Naive thymus-derived CD8-positive, alpha-beta T cell (primary cell): ENCODE measurements at places on chromosomes 2 and 18.

DNA sequence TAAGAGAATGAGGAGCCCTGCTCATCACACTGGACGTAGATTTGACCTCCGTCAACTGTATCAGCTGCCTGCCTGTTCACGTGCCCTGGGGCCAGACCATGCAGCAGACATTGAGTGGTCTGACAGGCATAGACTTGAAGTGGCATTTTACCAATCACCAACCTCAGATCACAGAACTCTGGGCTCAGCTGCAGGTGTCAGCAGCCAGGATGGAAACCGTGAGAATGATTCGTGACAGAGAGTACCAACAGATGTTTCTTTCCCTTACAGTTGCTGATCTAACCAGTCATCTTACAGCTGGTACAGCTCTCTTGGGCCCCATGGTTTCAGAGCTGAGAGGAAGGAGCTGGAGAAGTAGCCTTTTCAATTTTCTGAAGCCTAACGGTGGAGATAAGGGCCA is 148.9 kb downstream of the EN1 start:
- DNase-seq: no peak

DNA sequence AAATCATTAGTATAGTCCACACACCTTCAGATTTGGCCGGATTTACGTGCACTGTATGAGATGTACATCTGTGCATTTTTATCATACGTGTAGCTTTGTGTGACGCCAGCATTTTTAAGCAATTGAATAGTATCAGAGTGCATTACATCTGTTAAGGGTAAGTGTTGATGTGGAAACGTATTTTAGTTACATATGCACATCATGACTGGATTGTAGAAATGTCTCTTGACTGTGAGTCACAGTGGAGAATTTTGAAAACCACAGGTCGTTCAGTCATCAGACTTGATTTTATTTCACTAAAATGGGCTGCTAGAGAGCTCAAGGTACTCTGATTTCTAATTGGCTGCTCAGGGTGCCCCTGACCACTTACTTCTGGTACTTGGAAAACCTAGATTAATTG is 5.4 kb upstream of the GPBAR1 start:
- DNase-seq: no peak

DNA sequence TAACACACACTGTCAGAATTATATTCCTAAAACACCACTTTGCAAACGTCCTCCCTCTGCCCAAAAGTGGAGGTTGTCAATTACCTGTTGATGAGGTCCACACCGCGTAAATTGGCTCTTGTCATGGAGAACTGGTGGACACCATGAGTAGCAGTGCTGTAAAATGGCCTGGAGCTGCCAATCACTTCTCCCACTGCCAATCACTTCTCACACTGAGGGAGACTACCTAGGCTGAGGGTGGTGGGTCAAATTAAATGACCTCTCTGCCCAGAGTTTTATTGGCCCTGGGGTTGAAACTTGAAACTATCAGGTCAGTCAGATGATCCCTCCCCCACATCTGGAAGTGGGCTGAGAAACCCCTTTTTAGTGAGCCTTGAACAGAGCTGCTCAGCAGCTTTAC is 89.6 kb downstream of the SOWAHC start:
- DNase-seq: no peak

GRCh38 chr2:56450047-56450446 is 266.3 kb downstream of the CCDC85A start:
- DNase-seq: no peak

DNA sequence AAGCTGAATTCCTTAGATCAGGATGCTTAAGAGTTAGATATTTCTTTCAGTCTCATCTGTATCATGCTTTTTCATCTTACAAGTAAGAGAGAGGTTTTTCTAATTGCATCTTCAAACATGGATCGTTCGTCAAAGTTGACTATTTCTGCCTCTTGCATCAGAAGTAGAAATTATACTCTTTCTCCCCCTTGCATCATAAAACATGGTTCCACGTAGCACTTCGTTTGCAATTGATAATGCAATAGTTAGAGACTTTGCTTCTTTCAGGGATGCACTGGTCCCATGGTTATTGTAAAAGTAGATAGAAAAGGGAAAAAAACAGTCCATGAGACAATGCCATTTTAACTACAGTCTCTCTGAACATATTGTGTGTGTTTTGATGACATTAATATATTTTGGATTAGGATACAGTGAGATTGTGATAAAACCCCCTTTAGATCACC is 75.1 kb upstream of the PARD3B start:
- no peak for DNase-seq

DNA sequence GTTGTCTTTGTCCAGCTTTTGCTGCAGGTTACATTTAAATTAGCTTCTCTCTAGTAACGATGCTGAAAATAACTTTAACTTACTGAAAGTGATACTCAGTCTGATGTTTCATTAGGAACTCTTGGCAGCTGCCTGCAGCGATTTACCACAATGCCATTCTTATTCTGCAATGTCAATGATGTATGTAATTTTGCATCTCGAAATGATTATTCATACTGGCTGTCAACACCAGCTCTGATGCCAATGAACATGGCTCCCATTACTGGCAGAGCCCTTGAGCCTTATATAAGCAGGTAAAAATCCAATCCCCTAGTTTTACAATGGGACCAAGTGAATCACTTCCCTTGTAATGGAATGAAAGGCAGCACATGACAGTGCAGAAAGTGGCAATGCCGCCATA is 16.3 kb upstream of the MFF start:
- DNase-seq: no peak

DNA sequence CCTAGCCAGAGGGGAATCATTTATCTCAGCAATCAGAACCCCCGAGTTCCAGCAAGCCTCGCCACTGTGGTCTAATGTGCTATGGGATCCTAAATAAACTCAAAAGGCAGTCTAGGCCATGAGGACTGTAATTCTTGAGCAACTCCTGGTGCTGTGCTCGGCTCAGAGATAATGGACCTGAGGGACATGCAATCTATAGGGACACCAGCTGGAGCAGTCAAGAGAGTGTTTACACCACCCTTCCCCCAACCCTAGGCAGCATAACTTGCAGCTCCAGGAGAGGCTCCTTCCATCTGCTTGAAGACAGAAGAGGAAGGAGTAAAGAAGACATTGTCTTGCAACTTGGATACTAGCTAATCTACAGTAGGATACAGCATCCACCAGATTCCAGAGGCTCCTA is 225.5 kb upstream of the KLHL14 start:
- no peak for DNase-seq

DNA sequence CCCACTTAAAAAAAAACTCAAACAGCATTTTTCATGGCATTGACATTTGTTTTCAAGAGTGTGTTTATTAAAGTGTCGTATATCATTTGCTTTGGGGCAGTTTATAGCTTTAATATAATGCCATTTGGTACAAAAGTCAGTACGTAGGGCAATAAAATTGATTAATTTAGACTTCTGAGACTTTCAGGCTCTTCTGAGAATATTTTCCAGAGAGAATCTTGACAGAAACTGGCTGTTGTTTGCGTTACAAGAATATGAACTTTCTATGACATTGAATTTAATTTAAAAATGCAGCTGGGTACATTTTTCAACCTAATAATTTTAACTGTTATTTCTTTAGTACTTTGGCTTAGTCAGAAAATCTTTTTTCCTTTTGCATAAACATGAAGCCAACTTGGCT is 98.9 kb downstream of the RNF144A start:
- DNase-seq: no peak
